ENCODE measurements at places on chromosomes 5 and 9.

DNA sequence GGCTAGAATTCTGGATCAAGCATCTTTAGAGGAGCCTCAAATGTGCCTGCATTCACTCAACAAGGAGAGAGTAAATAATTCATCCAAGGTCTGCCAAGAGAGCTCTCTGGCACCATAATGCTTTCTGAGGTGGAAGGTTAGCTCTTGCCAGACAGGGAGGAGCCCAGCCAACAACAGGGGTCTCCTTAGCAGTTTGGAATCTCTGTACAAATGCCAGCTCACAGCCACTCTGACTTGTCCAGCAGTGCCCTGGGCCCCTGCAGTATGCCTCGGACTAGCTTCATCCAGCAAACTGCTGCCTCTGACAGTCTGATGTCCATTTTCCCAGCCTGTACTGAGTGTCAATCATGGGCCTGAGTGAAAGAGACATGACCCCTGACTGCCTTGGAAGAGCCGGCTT is 127.2 kb upstream of the SLC44A1 start:
- DNase-seq = no peak

GRCh38 chr5:14945450-14945849 is 73.9 kb upstream of the ANKH start:
- no peak for DNase-seq

DNA sequence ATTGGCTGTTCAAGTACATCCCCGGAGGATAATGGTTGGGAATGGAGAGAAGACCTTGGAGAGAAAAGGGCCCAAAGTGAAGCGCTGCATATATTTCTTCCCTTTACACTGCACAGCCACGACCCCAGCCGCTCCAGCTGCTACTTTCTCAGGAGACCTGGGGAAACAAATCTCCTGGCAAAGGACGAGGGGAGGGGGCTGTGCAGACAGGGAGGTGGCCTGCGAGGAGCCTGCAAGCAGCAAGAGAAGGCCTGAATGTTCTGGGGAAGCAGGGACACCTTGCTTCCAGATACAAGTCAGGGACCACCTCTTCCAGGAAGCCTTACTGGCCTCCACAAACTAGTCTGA is 739 bp upstream of the PDLIM4 start:
- no peak for DNase-seq

- DNase-seq = no peak
These were observed 95.7 kb upstream of the ARAP3 start for GRCh38 chr5:141777711-141778110.

- no peak for DNase-seq
These were observed 260.7 kb upstream of the KCNN2 start for GRCh38 chr5:114101153-114101552.

- no peak for DNase-seq
These were observed 35.9 kb downstream of the COL23A1 start for GRCh38 chr5:178554311-178554710.

DNA sequence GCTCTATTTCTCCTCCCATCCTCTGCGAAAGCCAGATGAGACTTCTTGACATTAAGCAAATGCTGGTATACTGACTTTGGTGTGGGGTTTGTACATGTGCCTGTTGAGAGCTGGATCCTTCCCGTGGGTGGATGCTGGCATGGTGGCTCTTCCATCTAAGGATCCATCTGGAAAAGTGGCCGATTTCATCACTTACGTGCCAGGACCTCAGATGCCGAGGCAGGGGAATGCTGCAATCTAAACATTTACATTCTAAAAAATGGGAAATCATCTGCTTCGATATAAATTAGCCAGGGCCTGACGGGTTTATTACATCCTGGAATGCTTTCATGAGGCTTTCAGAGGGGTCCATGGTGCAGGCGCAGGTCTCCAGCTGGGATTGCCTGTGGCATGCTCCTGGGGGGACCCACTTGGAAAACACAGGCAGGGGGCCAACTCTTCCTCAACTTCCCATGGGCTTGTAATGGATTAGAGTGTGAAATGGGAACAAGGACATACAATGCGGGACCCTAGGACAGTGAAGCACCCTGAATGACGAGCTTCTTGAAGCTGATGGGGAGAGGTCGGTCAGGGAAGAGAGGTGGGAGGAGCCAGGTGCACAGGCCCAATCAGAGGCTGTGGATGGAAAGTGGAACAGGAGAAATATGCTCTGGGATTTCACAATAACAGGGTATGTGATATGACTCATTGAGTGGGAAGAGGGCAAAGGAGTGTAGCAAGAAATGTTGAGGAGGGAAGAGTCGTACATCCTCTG is 105.5 kb upstream of the PITX1 start:
- no peak for DNase-seq

DNA sequence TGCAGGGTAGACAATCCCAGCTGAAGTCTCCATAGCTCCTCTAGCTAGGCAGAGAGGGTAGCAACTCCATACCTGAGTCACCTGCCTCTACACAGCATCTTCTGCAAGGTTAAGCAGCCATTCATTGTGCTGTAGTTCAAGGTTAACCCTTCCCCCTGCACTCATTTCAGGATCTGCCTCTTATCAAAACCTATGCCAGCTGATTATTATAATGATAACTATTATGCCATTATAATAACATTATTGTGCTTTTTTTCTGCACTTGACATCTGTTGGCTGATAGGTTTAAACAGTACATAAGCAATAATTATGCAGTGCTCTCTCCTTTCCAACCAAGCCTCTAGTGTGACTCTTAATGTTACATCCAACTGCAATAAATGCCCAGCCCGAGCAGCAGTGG is 17.3 kb downstream of the SIL1 start:
- DNase-seq = no peak
